Left renal cortex interstitium (tissue), 4 donors: ENCODE measurements at places on chromosomes 5 and 9.

GRCh38 chr5:107484281-107484680 lies 186.5 kb downstream of the EFNA5 start:
- DNase-seq: no peak

DNA sequence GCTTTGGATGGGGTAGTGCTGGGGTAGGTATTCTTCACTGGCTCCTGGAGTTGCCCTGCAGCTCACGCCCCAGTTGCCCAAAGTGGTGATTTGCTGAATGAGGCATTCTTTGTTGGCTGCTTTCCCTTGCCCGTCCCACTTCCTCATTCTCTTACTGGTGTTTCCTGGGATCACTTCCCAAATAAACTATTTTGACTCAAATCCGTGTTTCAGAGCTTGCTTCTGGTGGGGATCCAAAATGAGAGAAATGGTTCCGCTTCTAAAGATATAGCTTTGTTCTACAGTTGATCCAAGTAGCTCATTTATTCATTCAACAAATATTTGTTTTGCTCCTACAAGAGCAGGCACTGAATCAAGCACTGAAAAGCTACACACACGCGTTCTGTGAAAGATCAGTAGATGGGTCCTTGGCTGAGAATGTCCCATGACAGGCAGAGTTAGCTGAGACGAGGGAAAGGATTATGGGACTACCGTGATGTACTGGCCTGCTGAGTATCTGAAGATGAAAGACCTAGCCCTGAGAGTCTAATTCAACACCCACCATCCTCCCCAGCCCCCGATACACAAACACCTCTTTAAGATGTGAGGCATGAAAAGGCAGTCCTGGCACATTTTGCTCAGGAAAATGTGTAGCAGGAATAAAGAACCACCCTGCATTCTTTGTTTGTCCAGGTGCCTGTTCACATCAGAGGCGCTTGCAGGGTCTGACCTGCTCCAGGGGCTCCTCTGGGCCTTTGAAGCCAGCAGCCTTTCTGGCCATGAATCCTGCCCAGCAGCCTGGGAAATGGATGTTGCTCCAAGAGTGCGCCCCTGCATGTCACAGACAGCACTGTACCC lies 143.1 kb upstream of the RANBP3L start:
- no peak for DNase-seq

- DNase-seq: peak; percentile 22
These were observed 53.5 kb upstream of the GRIN3A start for GRCh38 chr9:101791938-101792337.

DNA sequence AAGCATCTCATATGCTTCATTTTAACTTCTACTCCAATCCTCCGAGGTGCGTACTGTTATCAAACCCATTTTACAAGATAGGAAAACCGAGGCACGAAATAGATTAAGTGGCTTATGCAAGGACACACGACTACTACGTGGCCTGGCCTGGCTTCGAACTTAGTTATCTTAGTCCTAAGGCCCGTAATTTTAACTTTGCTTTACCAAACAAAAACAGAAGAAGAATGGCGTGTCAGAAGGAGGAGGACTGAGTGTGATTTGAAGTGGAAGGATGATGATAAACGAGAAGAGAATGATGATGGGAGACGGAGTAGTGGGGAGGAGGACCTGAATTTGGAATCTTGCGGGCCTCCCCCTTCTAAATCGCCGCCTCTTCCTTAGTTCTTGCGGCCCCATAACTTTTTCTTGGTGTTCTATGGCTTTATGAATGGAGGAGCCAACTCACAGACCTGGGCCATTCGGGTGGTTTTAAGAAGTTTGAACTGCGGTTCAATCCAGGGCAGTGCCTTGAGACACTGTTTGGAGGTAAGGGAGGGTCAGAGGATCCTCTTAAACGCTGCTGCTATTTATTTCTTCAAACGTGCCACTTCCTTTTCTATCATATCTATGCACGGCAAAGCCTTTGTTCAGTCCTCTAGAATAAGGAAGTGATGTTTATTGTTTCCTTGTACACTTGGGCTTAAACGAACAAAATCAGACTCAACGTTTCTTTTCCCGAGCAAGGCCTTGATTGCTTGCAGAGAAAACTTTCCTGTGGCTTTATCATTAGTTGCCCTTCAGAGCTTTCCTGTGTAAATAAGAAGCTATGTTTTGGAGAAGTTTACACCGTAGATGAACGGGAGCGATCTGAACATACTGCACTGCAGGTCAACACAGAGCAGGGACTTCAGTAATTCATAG lies 795 bp downstream of the CNOT8 start:
- DNase-seq: peak; percentile 19

- no peak for DNase-seq
These were observed 331.9 kb upstream of the CCNG1 start for GRCh38 chr5:163105456-163105855.

GRCh38 chr5:140182803-140183367 lies 7.9 kb downstream of the CYSTM1 start:
- no peak for DNase-seq
